OCI-M1 (cell line): ENCODE measurements at places on chromosomes 6 and 20.

- DNase-seq, result no peak
These were observed 19.8 kb downstream of the RFPL4B start for GRCh38 chr6:112366695-112367553.

DNA sequence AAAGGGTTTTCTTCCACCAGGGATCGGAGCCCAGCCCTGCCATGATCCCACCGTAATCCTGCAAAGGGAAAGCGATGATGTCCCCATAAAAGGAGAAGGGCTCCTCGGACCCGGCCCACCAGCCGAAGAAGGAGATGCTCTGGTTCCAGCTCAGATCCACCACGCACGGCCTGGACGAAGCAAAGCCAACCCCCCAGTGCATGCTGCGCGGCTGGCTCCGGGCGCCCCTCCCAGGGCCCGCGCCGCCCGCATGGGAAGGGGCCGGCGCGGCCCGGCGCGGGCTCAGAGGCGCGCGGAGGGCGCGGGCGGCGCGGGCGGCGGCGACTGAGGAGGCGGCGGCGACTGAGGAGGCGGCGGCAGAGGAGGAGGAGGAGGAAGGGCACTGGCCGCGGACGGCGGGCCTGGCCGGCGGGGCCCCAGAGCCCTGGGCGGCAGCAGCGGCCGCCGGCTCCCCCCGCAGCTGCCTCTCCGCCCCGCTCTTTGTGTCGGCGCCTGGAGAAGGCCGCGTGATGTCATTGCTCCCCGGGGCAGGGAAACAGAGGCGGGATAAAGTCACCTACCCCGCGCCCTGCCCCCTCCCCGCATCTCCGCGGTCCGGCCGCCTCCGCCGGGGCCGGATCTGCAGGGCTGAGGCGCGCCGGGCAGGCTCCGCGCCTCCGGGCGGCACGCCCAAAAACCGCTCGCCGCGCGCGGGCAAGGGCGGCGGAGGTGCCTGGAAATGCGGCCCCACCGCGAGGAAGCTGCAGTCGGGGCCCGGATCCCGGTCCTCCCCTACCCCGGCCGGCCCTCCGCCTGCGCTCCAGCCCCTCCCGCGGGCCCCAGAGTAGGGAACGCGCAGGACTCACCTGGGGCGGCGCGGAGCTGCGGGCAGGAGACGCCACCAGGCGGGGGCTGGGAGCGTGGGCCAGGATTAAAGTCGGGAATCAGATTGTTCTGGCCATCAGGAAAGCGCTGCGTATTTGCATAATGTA is at the start of gene FAXC:
FAXC (minus strand) TSS at position 504 of the 971 bp plus-strand sequence; CDS start at position 202, 302 bp downstream.
- peak; percentile 27 for DNase-seq

- DNase-seq, result peak; percentile 75
These were observed 405.3 kb upstream of the HS3ST5 start for GRCh38 chr6:114747995-114748625.

DNA sequence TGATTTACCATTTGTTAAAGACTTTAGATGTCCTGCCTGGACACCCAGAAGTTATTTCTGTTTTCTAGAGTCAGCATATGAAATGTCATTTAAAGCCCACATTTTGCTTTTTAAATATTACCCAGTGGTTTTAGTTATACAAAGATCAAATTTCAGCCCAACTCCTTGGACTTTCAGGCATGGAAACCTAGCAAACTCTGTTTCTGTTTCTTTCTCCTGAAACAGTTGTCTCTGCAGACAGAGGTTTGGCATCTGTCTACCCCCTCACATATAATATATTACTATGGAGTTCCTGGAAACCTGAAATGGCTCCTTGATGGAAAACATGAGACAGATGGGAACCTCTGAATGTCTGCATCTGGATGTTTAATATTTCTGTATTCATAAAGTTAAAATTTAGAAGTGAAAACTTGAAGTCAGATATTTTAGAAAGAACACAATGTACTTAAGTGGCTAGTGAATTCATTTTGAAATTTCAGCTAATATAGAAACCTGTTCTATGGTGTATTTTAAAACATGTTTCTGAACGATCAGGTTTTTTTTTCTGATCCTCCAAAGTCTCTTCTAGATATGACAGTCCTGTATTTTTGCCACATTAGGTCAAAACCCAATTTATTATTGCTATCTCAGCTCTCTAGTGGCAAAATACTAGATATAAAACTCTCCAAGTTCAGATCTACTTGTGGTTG is 743.3 kb downstream of the CD109 start:
- DNase-seq, result no peak

GRCh38 chr6:81892891-81893290 is 140.4 kb upstream of the TENT5A start:
- DNase-seq, result peak; percentile 86

- DNase-seq, result no peak
These were observed 58.7 kb downstream of the PDSS2 start for GRCh38 chr6:107400616-107401147.

DNA sequence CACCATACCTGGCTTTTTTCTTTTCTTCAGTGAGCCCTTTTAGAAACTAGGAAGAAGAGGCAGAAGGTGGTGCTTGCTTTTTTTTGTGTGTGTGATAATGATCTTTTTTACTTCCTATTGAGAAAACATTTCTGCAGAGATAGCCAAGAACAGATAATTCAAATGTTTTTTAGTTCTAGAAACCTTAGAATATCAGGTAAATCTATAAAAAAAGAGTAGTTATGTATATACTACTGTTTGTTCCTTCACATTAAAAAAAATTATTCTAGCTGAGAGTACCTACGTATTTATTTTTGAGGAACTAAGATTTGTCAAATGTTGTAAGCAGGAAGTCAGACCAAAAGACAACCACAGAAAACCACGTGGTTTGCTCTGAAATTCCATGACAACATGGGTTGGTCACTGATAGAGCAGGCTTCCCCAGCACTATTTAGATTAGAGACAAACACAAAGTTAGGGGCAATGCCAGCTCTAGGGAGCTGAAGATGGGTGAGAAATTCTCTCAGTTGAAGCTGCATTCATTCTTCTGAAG is 12.8 kb downstream of the STK4 start:
- DNase-seq, result peak; percentile 95

- DNase-seq, result no peak
These were observed 140.4 kb downstream of the DTNBP1 start for GRCh38 chr6:15522427-15522826.

- peak; percentile 47 for DNase-seq
These were observed 318.3 kb downstream of the HACE1 start for GRCh38 chr6:104541411-104541810.

DNA sequence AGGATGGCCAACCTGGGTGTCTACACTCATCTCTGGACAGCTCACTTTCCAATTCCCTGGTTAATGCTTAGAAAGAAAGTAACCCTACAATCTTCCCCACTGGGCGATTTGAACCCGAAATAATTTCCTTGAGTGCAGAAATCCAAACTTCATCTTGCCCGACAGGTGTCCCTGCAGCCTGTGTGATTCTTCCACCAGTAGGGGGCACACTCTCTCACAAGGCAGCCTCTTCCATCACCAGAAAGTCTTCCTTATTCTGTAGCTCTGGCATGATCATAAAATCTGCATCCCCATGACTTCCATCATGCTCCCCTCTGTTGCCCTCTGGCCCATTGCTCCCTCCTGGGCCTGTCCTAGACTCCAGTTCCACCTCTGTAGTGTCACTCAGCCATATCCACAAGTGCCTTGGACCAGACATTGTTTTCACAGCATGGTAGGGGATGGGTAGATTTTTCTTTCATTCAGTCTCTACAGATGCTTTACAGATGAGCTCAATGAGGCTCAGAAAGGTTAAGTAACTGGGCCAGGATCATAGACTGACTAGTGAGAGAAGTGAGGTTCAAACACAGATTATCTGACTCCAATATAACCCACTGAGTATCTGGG is 170.4 kb upstream of the SPTLC3 start:
- no peak for DNase-seq

DNA sequence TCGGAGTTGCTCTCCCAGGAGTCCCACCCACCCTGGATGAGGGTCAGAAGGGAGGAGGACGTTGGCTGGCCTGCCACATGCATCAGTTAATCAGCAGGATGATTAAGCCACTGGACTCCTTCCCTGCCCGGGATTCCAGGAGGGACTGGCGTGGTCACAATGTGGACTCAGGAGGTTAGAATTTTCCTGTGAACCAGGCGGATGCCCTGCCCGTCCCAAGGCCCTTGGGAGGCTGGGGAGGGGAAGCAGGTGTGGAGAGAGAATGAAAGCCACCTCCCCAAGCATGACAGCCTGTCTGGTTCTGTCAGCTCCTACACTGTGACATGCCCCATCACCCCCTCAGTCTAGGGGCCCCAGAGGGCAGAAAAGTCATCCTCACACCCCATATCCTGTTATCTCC is 11.6 kb upstream of the ITPR3 start:
- no peak for DNase-seq

DNA sequence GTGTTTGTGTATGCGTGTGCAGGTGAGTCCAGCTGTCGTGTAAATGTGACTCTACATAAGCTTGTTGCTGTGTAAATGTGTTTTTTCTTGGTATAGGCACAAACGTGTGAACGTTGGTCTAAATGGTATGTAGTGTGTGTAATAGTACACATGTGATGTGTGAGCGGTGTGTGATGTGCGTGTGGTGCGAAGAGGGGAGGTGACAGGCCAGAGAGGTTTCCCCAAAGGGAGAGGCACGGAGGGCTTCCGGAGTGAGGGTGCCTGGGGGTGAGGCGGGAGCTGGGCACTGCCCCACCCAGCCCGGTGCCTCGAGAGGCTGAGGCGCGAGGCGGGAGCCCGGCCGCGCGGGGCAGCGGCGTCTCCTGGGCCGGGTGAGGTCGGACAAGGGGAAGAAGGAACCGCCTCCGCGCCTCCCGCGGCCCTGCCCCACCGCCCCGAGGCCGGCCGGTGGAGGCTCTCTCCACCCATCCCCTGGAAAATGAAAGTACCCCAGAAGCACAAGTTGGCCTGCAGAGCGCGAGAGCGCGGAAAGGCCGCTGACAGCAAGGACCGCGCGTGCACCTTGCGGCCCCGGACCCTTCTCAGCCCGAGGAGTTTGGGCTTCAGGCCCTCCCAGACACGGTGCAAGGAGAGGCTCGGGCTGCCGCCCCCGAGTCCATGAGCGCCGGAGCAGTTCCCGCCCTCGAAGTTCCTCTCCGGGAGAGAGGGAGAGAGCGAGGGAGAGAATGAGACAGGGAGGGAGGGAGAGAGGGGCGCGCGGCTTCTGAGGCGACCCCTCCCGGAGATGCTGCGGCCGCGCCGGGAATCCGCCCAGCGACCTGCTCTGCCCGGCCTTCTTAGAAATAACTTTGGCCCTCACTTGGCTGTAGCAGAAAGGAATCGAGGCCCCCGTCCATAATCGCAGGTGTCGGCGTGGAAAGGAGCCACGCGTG is 43.2 kb upstream of the OSTM1 start:
- peak; percentile 78 for DNase-seq

DNA sequence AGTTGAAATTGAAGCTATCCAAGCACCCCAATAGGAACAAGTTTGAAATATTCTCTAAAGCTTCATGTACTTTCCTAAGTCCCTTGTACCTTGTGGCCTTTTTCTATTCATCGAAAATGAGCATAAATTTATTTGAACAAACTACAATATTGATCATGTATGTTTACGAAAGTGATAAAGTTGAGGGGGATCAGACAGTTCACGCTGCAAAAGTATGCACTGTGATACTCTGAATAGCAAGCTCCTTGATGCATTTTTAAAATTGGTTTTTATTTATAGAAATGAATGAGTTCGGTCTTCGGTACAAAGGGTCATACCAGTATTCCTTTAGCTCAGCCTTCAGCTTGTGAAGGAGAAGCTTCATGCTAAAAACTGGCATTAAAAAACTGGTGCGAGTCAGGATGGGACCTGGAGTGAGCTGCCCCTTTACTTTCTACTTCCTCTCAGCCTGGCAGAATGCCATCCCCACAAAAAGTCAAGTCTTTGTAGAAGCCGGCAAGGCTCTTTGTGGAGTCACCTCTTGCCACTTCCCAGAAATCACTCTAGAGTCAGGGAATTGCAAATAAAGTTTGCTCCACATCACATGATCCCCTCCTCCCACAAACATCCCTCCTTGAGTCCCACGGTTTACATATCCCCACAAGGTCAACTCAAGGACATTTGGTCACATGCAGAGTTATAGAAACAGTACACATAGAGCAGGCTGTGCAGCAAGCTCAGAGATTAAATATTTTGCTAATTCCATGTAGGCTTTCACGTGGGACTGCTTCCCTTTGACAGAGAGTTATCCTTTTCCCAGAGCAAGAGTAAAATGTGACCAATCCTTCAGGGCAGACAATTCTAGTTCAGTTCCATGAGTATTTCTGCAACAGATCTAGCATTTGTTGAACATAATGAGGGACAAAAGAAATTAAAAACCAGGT is 34.6 kb upstream of the ADGRF1 start:
- peak; percentile 59 for DNase-seq

GRCh38 chr6:151482290-151482689 is 11.5 kb upstream of the CCDC170 start:
- DNase-seq, result no peak

DNA sequence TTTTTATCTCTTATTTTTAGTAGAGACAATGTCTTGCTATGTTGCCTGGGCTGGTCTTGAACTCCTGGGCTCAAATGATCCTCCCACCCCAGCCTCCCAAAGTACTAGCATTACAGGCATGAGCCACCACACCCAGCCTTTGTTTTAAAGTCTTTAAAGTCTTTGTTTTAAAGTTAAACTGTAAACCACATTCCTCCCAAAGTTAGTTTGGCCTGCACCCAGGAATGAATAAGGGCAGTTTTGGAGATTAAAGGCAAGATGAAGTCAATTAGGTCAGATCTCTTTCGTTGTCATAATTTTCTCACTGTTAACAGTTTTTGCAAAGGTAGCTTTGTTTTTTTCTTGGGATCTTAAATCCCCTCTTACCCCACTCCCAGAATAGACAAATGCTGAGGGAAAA is 63.8 kb downstream of the UBR2 start:
- no peak for DNase-seq

GRCh38 chr6:89273816-89274215 is 41.3 kb downstream of the GABRR2 start:
- no peak for DNase-seq

DNA sequence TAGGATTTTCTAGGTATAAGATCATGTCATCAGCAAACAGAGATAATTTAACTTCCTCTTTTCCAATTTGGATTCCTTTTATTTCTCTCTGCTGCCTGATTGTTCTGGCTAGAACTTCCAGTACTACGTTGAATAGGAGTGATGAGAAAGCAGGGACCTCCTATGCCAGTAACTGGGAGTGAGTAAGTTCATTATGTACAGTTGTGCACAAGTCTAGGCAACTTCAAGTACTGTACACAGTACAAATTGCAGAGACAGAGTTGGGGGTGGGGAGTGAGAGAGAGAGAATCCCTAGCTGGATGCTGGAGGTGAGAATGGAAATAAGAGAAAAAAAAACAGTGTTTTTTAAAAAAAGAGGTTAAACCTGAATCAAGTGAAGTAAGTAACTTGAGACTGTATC is 210.2 kb downstream of the MMUT start:
- DNase-seq, result peak; percentile 31

GRCh38 chr20:63587776-63588591 is 13.9 kb upstream of the HELZ2 start:
- DNase-seq, result no peak

GRCh38 chr20:34996243-34997028 is 40.8 kb downstream of the MYH7B start:
- no peak for DNase-seq

GRCh38 chr6:117548797-117549301 is 53.5 kb downstream of the GOPC start:
- DNase-seq, result peak; percentile 14

- no peak for DNase-seq
These were observed 96.5 kb upstream of the OLIG3 start for GRCh38 chr6:137590684-137591083.

GRCh38 chr6:157990321-157991066 is 8.8 kb downstream of the SYNJ2 start:
- DNase-seq, result no peak

GRCh38 chr6:170545405-170545804 is 7.7 kb downstream of the PSMB1 start:
- no peak for DNase-seq

GRCh38 chr6:75786152-75786551 is 37.1 kb downstream of the MYO6 start:
- DNase-seq, result no peak
